ENCODE measurements at places on chromosomes 4 and X.

DNA sequence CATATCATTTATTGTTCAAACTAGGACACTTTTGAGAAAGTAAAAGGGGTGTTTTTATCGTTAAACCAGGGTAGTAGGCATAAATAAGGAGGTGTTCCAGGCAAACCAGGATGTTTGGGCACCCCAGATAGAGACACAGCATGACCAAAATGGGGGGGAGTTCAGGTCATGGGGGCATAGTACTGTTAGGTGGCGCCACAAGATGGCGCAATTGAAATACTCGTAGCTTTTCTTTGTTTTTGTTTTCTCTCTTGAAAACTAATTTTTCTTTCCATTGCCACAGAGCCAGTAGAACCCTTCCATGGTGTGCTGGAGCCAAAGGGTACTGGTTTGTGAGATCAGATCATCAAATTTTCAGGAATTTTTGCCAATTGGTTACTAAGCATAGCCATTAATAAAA, 283.4 kb downstream of the BCOR start:
- peak; percentile 48 for DNase-seq

GRCh38 chr4:84967243-84967690, 777 bp upstream of the WDFY3 start:
- no peak for DNase-seq

DNA sequence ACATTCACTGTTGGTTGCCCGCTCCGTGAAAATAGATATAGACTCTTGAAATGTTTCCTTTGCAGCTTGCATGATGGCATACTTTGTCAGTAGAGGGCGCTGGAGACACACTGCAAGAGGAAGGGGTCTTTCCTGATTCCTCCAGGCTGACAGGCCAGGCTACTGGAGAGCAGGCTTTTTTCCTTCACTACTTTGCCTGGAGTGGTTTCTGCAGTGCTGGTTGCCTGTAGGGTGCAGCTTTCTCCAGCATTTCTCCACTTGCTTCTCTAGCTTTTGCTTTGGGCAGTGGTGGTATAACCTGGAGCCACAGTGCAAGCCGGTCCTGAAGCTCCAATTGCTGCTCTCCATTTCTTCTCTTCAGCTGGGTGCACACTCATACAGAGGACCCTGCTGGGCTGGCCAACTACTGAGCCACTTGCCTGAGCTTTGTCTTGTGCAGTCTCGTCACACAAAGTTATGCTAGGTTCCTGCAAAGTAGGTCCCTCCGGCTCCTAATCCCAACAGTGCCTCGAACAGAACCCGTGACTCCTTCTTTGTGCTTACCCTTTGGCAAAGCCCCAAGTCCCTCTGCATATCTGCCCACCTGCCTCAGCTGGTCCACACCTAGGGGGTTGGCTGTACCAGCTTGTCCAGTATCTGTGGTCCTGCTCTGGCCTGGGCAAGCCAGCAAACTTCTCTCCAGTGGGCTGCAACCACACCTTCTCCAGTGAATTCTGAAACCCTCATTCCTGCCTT, 46.3 kb downstream of the RASSF6 start:
- DNase-seq, result peak; percentile 94

DNA sequence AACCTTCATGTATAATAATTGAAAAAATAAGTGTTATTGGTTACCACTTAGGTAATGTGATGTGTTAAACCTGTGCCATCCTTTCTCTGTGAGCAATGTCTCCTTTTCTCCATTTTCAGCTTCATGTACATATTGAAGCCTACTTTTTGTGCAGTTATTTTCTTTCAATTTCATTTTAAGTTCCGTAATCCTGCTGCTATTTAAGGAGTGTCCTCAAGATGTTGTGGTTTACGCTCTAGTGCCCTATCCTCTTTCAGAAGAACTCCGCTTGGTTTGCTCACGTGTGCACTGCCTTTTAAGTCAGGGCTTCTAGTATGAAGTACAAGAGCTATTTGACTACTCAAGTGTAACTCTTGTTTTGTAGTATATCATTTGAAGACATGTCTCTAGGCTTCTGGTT, 2253.2 kb upstream of the TENM3 start:
- DNase-seq, result no peak

GRCh38 chr4:71711985-71712348, 71.9 kb downstream of the GC start:
- no peak for DNase-seq

GRCh38 chr4:85423431-85423830, 51.5 kb upstream of the ARHGAP24 start:
- no peak for DNase-seq

DNA sequence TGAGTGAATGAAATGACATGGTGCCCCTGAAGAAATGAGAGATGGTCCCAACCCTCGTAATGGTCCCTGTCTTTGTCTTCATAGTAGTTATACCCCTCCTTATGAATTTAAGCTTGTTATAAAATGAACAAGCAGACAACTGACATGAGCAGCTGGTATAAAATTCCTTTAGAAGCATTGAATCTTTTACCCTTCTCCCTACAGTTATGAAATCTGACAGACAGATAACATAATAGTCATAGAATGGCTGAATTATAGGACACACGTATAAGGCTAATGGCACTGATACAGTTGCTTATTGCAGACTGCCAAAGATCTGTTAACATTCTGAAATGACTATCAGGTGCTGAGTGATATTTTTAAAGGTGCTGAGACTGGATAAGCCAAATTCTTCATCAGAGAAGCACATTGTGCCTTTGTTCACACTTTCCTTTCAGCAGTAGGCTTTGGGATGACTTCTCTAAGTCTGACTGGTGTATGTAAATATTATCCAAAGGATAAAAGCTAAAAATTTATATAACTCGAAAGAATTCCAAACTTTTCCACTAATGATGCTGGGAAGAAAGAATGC, 47.4 kb upstream of the PDGFC start:
- DNase-seq, result no peak

DNA sequence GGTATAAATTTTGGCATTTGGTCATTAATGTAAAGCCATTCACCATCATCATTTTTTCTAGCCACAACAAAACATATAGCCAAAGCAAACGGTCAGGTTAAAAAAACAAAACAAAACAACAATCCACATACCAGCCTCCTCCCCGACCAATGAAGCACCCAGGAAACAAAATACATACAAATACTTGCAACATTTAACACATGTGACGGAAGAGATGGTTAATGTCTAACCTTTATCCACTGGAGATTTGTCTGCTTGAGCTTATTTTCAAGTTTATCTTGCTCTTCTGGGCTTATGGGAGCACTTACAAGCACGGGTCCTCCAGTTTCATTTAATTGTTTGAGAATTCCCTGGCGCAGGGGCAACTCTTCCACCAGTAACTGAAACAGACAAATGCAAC, 857.5 kb upstream of the FTHL17 start:
- no peak for DNase-seq

- no peak for DNase-seq
Observed at GRCh38 chrX:447052-447451, 60.3 kb upstream of the PPP2R3B start.

GRCh38 chr4:140005699-140006098, 148.3 kb downstream of the MAML3 start:
- DNase-seq, result no peak

GRCh38 chr4:142420311-142421095, 425.6 kb downstream of the INPP4B start:
- no peak for DNase-seq

GRCh38 chrX:41737065-41737464, 13.1 kb downstream of the GPR82 start:
- DNase-seq, result peak; percentile 45

DNA sequence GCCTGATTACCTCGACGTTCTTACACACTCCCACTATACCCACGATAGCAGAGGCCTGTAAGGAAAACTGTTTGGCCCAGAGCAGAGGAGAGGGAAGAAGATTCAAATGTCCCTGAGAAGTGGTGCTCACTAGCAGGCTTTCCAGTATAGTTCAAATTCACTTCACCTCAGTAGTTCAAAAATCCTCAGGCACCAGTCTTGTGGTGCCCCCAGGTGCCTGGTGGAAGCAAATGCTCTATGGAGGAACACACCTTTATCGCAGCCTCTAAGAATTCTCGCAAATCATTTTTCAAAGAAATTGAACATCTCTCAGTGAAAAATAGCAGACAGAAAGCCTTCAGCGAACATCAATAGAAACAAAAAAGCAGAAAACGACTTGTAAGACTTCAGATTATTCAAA, 12.2 kb upstream of the MTMR1 start:
- DNase-seq, result no peak

DNA sequence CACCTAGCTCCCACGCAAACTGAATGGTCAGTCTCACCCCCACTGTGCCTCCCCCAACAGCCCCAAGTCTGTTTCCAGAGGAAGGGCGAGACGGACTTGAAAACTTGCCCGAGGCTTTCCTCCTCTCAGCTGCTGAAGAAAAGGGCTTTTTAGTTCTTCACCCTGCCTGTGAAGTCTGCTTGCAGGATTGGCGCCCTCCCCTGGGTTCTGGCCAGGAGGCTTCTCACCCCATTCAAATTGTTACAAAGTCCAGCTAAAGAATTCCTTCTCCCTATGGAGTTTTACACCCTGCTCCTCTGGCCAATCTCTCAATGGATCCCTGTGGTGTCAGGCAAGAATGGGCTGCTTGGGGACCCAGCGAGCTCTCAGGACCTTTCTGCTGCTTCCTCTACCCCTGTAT, 241.0 kb downstream of the AFF2 start:
- peak; percentile 16 for DNase-seq

DNA sequence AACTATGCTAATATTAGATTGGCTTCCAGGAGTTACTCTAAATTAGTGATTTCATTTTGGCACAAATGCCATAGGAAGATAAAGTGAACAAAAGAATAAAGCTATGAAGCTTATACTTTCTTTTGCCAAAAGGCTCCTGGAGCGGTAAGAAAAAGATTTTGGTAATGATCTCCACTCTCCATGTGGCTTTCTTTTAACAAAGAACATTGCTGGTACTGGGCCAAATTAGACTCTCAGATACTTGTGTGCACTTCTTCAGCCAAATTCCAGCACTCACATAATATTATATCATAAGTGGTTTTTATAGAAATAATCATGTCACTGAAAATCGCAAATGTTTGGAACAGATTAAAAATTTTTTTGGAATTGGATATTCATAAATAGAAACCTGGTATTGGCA, 142.4 kb upstream of the FGF13 start:
- no peak for DNase-seq

- no peak for DNase-seq
Observed at GRCh38 chr4:67700116-67700737, 728 bp downstream of the UBA6 start.

DNA sequence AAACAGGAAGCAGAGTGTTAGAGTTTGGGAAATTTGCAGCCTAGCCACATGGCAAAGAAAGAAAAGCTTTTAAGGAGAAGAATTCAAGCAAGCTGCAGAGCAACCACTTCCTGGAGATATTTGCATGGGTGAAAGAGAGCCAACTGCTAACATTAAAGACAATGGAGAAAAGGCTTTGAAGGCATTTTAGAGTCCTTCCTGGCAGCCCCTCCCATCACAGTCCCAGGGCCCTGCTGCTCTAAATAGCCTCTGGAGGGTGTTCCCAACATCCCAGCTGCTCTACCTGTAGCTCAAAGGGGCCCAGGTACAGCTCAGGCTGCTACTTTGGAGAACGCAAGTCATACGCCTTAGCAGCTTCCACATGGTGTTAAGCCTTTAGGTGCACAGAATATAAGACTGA, 235.9 kb upstream of the FMR1 start:
- no peak for DNase-seq

- DNase-seq, result no peak
Observed at GRCh38 chr4:169416461-169416860, 145.7 kb upstream of the SH3RF1 start.

Measured in stomach (tissue), 19 donors.